NCI-H446 (cell line): ENCODE measurements at places on chromosomes 2 and 18.

GRCh38 chr2:239168575-239168974 lies 232.2 kb downstream of the HDAC4 start:
- no peak for DNase-seq

DNA sequence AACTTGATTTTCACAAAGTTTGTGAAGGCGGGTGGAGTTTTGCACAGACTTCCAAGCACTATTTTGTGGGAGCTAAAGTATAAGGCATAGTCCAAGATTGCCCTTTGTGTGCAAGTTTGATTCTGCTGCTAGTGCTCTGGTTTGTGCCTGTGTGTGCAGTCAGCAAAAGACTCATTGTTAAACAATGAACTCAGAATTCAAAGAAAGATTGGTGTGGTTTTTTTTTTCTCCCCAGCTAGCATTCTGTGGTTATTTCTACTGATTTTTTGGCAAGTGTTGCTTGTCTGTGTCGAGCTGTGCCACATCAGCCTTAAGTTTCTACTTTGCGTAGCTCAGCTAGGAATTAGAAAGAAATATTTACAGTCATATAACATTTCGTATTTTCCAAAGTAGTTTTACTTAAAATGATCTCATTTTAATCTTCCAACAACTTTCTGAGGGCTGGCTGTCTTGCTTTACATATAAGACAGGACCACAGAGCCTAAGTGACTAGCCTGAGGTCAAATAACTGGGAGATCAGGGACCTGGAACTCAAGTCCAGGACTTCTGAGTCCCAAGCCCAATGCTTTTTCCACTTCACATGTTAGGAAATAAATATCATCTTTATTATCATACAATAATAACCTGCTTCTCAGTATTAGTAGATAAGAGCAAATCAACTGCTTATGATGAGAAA lies 69.8 kb downstream of the BABAM2 start:
- no peak for DNase-seq

- DNase-seq = no peak
Observed at GRCh38 chr2:219106251-219106650, 45.5 kb upstream of the IHH start.

GRCh38 chr2:224173210-224173609 lies 134.1 kb upstream of the SERPINE2 start:
- DNase-seq = no peak

- DNase-seq = no peak
Observed at GRCh38 chr2:17858064-17858463, 20.4 kb upstream of the KCNS3 start.

DNA sequence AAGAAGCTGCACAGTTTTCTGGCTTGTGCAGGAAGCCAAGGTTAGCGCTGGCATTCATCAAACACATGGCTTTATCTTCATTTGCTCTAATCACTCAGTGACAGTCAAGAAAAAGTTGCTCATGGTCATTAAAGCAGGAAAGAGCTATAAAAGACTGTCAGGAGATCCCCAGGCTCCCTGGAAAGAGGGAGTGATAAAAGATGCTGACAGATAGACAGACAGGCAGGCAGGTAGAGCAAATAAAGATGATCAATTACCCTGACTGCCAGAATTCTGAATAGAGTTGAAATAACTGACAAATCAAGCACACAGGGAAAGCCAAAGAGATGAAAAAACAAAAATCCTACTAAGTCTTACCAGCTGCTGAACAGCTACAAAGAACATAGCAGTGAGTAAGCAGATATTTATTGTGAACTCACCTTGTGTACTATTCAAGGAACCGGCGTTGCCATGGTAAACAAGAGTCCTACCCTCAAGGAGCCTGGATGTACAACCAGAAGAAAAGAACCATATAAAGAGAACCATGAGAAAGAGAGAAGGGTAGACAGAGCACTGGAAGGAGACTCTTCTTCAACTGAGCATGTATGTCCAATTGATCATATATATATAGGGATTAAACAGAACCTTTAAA lies 68.0 kb downstream of the RNF152 start:
- no peak for DNase-seq

- no peak for DNase-seq
Observed at GRCh38 chr2:98445177-98445682, 572 bp downstream of the INPP4A start.
